ENCODE measurements at places on chromosomes 2 and 18. TPM values are rescaled to one million over a fixed set of nuclear protein-coding genes. Genes with fewer than 3 reads are reported as not detected.

The GBX2 gene
- total RNA-seq = 0.35 TPM

The NEDD4L gene
- 141 TPM for total RNA-seq

The SKOR2 gene
- total RNA-seq = not detected

The PPP1CB gene
- total RNA-seq = 180 TPM

The FBXO15 gene
- total RNA-seq = 3.5 TPM

The MCFD2 gene
- 67.7 TPM for total RNA-seq

The NT5DC4 gene
- not detected for total RNA-seq

The DSG1 gene
- total RNA-seq = 0.06 TPM

The ATP6V1B1 gene
- total RNA-seq = 73.2 TPM

The CTAGE1 gene
- total RNA-seq = not detected

The ACVR1C gene
- total RNA-seq = 0.18 TPM

The TXNDC2 gene
- not detected for total RNA-seq

The CEP192 gene
- 37.0 TPM for total RNA-seq

The TMEM198 gene
- total RNA-seq = 4.6 TPM

The TMEM37 gene
- total RNA-seq = 25.2 TPM
